Peyer's patch (tissue), 4 donors: ENCODE measurements at places on chromosomes 6 and 20.
A peak's percentile ranks its signal among the peaks of the same experiment; 100 is the strongest.

GRCh38 chr20:59374261-59374660 lies 73.8 kb downstream of the EDN3 start:
- no peak for DNase-seq

GRCh38 chr6:78363688-78364087 lies 503.7 kb upstream of the IRAK1BP1 start:
- DNase-seq, result no peak

GRCh38 chr20:3239026-3239866 lies at the start of gene SLC4A11:
TSS of gene SLC4A11 (minus strand) at chr20:3239190. CDS start at chr20:3239137, 53 bp downstream.
- no peak for DNase-seq

- DNase-seq, result no peak
These were observed 10.6 kb upstream of the TTPAL start for GRCh38 chr20:44465001-44465560.

DNA sequence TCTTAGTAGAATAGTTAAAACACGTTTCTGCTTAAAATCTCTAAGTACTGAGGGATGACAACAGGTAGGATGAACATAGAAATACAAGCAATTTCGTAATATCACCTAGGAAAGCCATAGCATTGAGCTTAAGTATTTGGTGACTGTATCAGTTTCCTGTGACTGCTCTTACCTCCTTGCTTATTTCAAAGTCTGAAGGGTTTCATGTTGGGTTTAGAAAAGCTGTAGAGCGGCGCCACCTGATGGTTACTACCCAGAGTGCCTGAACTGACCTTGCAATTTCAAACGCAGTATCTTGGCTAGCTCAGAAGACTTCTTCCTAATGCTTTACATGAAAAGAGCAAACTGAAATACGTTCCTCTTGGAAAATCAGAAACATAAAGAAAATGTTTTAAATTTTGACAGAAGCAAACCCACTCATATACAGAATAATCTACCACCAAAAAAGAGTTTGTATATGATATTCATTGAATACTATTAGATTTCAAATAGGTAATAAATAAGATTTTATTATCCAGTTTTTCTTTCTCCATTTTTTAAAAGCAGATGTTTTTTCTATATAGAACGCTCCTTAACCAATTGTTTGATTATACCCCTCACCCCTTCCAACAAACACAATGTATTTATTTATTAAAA lies 82.3 kb upstream of the RIPOR2 start:
- DNase-seq, result peak; percentile 89

DNA sequence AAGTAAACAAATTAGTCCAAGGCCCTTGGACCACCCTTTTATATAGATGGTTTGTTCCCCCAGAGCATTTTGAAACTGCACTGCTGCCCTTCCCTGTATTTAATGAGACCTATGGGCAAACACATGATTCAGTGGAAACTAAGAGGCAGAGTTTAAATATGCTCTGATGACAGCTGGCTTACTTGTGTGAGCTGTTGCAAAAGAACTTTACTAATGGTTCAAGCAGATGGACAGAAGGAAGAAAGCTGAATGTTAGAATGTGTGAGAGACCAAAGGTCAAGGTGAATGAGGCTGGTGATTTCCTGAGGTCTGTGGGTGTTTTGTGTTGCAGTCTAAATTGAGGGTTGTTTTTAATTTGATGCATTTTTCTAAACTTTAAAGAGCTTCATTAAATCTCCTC lies 123.0 kb upstream of the CEP162 start:
- DNase-seq, result no peak

DNA sequence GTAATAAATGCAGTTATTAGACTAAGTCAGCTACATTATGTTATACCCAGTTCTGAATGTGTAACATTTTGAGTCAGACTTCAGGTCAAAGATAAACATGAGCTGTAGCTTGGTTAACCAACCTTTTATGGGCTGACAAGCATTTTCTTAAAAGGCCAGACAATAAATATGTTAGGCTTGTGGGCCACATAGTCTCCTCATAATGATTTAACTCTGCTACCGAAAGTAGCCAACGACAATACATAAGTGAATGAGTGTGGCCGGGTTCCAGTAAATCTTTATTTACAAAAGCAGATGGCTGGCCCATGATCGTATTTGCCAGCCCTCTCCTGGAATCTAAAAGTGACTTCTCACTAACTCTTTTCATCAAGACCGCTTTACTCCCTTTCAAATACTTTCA lies 49.9 kb downstream of the ATG5 start:
- no peak for DNase-seq

DNA sequence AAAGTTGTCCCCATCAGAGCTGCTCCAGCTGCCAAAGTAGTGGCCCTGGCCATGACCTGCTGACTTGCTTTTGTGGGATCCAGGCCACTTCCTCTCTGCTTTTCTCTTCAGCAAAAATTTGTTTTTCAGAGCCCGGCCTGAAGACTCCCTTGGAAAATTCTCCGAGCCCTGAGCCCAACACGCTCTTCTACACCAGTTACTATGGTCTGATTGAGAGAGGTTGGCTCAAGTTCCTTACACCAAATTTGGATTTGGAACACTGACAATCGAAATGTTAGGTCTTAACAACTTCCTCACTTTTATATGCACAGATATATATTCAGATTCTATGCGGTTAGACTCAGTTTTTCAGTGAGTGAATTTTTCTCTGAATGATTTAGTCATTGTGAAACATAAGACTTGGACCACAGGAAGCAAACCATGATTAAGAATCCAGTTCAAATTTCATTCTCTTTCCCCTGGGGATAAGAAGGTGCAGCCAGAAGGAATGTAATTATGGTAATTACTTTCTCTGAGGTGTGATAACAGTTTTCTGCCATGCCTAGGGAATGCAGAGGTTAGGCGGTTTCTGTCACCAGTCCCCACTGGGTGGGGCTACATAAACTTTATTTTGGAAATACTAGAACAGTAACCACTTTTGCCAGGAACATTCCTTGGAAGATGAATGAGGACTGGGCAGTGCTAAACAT lies 365.2 kb downstream of the SYNE1 start:
- DNase-seq, result no peak

DNA sequence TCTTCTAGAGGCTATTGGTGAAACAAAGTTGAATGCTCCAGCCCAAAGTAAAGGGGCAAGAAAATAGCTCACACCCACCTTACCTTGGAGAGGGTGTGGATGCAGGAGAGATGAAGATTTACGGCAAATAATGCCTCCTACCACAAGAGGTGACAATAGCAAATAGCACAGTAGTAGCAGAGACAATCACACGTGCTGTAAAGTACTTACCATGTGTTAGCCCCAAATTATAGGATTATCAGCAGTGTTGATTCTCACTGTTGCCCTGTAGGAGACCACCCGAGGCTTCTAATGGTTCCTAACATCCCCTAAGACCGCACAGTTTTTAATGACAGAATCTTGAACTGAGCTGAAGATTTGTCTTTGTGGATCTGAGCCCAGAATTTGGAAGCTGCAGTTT lies 94.8 kb upstream of the FOXA2 start:
- DNase-seq, result no peak

- no peak for DNase-seq
These were observed 1.3 kb downstream of the KPNA5 start for GRCh38 chr6:116682334-116682712.

DNA sequence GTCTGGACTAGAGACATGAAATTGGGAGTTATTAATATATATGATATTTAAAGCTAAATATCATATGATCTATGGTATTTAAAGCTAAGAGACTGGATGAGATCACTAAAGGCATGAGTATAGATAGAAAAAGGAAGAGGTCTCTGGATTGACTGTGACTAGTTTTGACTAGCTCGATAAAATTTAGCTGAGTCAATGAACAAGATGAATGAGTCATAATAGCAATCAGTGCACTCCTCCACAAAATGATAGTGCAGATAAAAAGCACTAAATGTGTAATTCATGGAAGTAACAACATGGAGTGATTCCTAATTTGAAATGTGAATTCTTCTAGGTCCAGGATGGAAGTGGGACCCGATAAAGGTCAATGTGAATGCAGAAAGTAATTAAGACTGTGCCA lies 127.4 kb downstream of the PFDN4 start:
- DNase-seq, result no peak

DNA sequence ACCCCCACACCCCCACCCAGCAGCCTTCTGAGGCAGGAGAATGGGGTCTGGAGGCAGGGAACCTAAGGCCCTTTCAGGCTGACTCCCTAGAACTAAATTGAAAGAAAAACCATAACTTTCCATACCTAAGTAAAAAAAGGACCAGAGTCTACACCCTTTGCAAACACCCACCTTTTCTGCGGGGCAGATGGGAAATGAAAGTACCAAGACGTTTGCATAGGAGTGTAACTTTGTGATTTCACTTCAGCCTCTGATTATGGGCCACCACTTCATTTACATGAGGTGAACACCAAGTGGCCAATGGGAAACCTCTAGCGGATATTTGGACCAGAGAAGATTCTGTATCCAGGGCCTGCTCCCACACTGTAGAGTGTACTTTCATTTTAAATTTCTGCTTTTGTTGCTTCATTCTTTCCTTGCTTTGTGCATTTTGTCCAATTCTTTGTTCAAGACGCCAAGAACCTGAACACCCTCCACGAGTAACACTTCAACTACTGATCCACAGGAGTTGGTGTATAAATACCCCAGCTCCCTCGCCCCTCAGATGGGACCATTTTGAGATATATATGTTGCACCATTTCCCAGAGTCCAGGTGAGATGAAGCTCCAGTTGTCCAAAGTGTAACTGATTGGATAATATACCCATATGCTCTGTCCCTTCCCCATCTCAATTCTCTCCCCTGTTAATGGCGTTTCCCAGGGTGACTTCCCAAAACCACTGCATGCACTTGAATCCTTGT lies 18.9 kb upstream of the SRSF6 start:
- no peak for DNase-seq

DNA sequence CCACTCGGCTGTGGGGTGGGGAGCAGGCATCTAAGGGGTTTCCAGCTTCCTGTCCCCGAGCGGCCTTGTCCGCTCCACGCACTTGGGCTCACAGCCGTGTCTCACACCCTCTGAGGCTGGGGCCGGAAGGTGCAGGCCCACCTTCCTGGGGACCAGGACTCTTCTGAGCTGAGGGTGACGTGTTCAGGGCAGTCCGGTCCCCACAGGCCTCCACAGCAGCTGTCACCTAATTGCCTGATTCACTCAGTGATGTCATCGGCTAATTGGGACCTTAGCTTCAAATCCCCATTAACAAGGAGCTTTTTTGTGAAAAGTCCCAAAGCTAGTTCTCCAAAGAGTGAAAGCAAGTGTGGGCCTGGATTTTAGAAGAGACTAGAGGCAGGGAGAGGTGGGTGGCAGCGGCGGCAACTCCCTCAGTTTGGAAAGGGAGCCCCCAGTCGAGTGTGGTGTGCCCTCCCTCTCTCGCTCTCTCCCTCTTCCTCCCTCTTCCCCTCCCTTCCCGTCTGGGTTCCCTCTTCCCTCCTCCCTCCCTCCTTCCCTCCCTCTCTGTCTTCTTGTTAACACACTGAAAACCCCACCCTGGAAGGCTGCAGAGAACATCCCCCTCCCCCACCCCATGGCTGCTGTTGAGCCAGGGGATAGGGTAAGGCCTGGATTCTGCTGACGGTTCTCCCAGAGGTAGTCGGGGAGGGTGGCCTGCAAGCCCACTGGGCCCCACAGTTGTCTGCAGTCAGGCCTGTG lies 39.0 kb downstream of the MYT1 start:
- DNase-seq, result no peak
